ENCODE measurements at places on chromosomes 6 and 20.

- DNase-seq: no peak
Observed at GRCh38 chr20:64154590-64155257, 9.5 kb upstream of the MYT1 start.

- no peak for DNase-seq
Observed at GRCh38 chr6:139164001-139164400, 29.1 kb downstream of the HECA start.

- DNase-seq: no peak
Observed at GRCh38 chr6:89350281-89350966, 2.1 kb downstream of the UBE2J1 start.

GRCh38 chr6:68139130-68139529, 496.0 kb upstream of the ADGRB3 start:
- DNase-seq: no peak

GRCh38 chr6:75830959-75831885, 82.2 kb downstream of the MYO6 start:
- no peak for DNase-seq

DNA sequence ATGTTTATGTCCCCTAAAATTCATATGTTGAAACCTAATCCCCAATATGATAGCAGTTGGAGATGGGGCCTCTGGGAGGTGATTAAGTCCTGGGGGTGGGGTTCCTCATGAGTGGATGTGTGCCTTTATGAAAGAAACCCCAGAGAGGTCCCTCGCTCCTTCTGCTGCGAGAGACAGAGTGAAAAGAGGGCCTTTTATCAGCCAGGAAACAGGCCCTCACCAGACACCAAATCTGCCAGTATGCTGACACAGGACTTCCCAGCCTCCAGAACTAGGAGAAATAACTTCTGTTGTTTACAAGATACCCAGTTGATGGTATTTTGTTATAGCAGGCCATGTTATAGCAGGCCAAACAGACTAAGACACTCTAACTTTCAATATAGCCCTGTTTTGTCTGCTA, 100.9 kb upstream of the NFATC2 start:
- DNase-seq: no peak

GRCh38 chr20:52922436-52922835, 49.7 kb upstream of the TSHZ2 start:
- no peak for DNase-seq

GRCh38 chr6:44646355-44646754, 258.8 kb downstream of the CDC5L start:
- no peak for DNase-seq

DNA sequence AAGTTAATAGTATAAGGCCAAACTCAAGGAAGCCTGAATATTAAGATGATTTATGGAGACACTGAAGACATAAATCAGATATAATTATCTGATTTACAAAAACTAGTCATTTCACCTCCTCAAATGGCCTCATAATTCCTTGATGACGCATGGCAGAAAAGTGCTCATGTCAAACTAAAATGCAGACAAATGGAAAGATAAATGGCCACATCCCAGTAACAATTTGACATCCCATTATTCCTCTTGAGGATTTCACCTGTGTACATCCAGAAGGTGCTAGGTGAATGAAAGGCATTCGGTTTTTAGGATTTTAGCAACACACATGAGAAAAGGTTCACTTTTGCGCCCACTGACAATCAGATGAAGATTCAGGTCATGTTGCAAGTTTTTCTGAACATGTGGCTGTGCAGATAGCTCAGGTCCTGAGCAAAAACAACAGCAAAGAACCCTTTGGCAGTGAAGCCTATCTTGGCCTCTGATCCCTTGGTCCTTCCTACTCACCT, 24.2 kb downstream of the SGK1 start:
- DNase-seq: no peak

DNA sequence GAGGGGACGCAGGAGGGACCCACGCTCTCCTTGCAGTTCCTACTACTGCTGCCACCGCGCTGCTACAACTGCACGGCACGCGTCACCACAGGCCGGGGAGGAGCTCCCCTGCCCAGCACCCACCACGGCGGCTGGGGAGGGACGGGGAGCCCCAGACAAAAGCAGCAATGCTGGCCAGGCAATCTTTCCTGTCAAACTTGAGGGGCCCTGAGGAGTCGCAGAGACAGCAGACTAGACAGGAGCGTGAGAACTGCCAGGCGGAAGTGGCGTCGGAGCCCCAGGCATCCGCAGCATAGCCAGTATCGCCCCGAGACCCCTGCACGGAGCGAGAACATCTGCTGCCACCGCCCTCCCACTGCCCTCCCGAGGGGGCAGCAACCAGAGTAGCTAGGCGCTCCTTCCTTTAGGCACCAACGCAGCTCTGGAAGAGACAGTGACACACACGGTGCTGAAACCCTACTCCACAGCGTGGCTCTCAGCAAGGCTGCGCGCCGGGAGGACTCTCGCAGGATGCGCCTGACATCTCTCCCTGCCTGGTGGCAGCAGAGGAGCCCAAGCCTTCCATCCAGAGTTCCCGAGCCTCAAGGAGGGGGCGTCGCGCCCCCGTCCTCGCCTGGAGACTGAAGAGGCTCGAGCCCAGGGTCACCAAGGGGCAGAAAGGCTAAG, 2.2 kb downstream of the TAF4 start:
- DNase-seq: no peak

- no peak for DNase-seq
Observed at GRCh38 chr20:17878912-17879602, 89.5 kb downstream of the SNX5 start.

GRCh38 chr6:24405262-24405661, 2.5 kb downstream of the MRS2 start:
- no peak for DNase-seq

GRCh38 chr6:44661221-44662008, 273.9 kb downstream of the CDC5L start:
- no peak for DNase-seq

GRCh38 chr6:95431637-95432228, 145.6 kb upstream of the MANEA start:
- DNase-seq: no peak

DNA sequence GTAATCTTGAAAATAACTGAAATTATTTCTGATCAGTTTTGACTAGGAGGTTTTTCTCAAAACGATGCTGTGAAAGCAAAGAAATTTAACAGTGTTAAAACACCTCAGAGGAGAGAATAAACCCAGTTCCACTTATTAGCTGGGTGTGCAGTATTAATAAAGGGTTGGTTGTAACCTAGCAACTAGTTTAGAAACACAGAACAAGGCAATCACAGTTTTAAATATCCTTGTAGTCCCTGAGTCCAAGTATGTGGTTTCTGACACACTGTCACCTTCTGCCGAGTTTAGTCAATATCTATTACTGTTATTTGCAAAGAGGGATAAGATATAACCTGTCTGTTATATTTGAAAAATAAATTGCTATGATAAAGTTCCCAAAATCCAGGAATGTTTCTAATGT, 70.2 kb upstream of the INSM1 start:
- no peak for DNase-seq

DNA sequence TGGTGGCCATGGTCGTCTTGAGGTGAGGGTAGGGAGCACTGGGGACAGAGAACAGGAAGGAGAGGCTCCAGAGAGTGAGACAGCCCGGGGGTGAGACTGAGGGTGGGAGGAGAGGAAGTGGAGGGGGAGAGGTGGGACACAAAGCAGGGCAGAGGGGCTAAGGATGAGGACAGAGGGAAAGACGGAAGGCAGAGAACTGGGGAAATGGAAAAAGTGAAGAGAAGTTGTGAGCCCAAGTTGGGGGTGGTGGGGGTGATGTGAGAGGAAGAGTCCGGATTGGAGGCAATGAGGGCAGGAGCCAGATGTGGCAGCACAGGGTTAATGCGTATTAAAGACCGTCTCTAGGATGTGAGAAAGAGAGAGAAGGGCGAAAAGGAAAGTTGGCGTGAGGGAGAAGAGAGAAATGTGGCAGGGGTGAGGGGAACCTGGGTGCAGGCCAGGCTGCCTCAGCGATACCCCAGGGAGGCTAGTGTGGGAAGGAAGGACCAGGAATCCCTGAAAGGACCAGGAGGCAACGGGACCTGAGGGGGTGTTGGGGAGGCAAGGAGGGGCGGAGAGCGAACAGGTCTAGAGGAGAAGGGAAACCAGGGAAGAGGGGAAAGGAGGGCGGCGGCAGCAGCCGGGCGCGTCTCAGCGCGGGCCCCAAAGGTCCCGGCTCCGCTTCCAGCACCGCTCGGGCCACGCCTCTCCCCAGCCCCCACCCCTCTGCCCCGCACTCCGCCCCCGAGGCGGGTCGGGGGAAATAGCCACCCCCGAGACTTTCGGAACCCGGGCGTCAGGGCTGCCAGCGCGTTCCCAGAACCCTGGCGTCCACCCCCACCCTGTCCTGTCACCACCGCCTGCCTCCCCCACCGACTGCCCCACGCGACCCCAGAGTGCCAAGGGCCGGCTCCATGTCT, at the start of gene PPP1R18:
PPP1R18 (minus strand) TSS at position 637 of the 899 bp plus-strand sequence; CDS start at position 10, 627 bp downstream.
- DNase-seq: peak; percentile 74

DNA sequence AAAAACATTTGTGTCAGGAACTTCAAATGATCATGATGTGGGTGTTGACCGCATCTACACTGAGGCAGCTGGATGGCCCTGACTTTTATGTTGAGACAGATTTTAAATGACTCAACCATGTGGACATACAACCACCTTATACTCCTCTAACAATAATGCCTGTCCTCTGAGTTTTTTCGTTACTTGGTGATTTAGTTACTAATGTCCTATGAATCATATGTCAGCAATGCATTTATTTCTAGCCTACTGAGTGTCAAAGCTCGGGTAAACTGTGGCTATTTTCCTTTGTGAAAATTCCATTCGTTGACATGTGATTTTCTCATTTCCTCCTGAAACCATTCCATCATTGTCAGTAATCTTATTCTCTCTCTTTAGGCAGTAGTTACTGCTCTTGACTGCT, 38.9 kb upstream of the NKX2-4 start:
- no peak for DNase-seq

GRCh38 chr6:75282706-75283105, 1.9 kb downstream of the TMEM30A start:
- no peak for DNase-seq

All from T-helper 22 cell (primary cell).